ENCODE measurements at places on chromosomes 4 and X. TPM values are rescaled to one million over a fixed set of nuclear protein-coding genes. Genes with fewer than 3 reads are reported as not detected.

Gene LAP3
- total RNA-seq, result 134 TPM

- H3K4me1 ChIP-seq, result no peaks in the 10 kb centered on the region
- no peaks in the 10 kb centered on the region for H3K36me3 ChIP-seq
- no peak overlapping the region for H3K27ac ChIP-seq
- DNase-seq, result no peak
- peaks cover 4% of the 10 kb centered on the region for H3K27me3 ChIP-seq
Observed at GRCh38 chr4:8278421-8279287, 9.1 kb downstream of the HTRA3 start.

GRCh38 chrX:119398974-119399771 is at the start of gene SLC25A43:
TSS of gene SLC25A43 (plus strand) at chrX:119399336. CDS start at chrX:119399404, 68 bp downstream.
- no peaks in the 10 kb centered on the region for H3K27me3 ChIP-seq
- DNase-seq, result no peak
- H3K4me3 ChIP-seq, result peak within 1 kb of the TSS; percentile 72

DNA sequence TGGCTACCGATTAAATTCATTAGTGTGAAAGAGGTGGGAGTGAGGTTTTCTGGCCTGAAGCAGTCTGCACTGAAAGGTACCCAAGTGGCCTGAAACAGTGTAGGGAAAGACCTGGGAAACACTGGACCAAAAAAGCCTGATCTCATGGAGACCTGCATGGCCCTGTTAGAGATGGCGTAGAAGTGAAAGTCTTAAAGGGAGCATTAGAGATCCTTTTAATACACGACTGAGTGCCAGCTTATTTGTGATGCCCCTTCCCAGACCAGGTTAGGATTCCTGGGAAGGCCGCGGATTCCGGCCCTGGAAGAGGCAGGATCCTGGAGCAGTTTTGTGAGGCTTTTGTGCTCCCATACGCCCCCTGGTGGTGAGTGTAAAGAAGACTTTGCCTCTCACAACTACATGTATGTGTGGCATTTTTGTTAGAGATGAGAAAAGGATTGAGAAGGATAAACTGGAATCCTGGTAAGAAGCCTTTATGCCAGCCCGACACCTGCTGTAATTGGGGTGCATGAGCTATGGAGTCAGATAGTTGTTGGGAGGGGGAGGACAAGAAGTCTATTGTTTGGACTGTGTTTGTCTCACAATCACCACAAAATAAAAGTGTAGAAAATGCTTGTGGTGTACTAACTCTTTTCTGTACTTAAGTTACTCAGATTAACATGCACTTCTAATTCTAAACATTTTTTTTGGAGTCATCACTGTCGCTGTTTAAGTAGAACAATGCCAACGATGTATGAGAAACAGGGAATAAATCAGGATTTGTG is 54.0 kb downstream of the JADE1 start:
- no peak for DNase-seq
- H3K27me3 ChIP-seq, result no peaks in the 10 kb centered on the region
- H3K4me3 ChIP-seq, result no peak overlapping the region
- H3K36me3 ChIP-seq, result peaks cover 20% of the 10 kb centered on the region
- H3K4me1 ChIP-seq, result peaks cover 36% of the 10 kb centered on the region

GRCh38 chrX:17412692-17413091 is 37.7 kb downstream of the NHS start:
- H3K4me1 ChIP-seq, result no peaks in the 10 kb centered on the region
- no peak overlapping the region for H3K4me3 ChIP-seq
- no peak for DNase-seq
- no peak overlapping the region for H3K27ac ChIP-seq
- H3K27me3 ChIP-seq, result no peaks in the 10 kb centered on the region
- no peaks in the 10 kb centered on the region for H3K36me3 ChIP-seq
